T-cell (primary cell): ENCODE measurements at places on chromosomes 4 and X.

GRCh38 chr4:89598602-89599001 is 238.4 kb downstream of the SNCA start:
- DNase-seq, result no peak

DNA sequence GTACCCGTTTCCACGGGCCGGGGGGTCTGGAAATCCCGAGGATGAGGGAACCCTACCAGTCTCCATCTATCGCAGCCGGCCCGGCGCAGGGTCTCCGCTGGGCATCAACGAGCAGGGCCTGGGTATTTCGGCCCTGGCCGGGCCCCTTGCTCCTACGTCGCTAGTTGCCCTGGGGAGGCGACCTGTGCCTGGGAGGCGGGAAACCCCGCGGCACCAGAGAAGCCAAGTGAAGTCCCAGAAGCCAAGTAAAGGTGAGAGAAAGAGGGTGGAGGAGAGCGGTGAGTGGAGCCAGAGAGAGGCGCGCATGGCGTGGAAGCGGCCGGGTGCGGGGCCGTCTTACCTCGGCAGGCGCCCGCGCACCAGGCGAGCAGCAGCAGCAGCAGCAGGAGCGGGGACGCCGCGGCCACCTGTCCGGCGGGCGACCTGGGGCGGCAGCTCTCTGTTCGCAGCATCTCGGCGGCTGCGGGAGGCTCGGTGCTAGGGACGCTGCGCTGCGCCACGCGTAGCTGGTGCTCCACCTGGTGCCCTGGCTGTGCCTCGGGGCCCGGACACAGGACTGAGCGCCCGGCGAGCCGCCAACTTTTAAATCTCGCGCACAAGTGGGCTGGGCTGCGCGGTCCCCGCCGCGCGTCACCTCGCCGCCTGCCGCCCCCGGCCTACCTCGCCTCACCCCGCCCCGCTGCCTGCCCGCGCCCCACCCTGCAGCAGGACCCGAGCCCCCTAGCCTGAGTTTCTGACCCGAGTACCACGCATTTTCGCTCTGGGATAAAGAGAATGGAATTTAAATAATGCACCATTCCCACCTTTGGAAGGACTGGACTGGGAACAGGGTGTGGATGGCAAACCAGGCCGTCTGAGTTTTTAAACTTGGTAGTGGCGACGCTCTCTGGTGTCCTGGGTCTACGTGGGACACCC is at the start of gene NMU:
Gene NMU (minus strand): TSS at position 558 of the 915 bp plus-strand sequence. CDS start 106 bp downstream, at position 452.
- no peak for DNase-seq

- no peak for DNase-seq
These were observed 82.9 kb downstream of the PDLIM5 start for GRCh38 chr4:94534401-94535312.

DNA sequence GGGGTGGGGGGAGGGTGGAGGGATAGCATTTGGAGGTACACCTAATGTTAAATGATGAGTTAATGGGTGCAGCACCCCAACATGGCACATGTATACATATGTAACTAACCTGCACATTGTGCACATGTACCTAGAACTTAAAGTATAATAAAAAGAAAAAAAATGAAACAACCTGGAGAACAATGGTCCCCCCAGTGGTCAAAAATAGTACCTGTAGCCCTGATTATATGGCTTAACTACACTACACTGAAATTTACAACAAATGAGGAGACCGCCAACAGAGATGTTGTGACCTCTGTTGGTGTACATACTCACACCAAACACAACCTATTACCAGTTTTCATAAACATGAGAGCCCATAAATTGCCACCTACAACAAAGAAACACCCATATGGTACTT is 7.3 kb upstream of the MAGEE1 start:
- DNase-seq, result no peak
